ENCODE measurements at places on chromosomes 11 and 22.

GRCh38 chr22:17980015-17980590 is 44.3 kb downstream of the MICAL3 start:
- no peak for DNase-seq

GRCh38 chr22:37816543-37817180 is 6.5 kb upstream of the GALR3 start:
- DNase-seq = no peak

GRCh38 chr11:4975436-4975835 is 19.2 kb upstream of the OR51L1 start:
- DNase-seq = no peak

GRCh38 chr11:10366568-10367331 is 61.9 kb downstream of the ADM start:
- no peak for DNase-seq

DNA sequence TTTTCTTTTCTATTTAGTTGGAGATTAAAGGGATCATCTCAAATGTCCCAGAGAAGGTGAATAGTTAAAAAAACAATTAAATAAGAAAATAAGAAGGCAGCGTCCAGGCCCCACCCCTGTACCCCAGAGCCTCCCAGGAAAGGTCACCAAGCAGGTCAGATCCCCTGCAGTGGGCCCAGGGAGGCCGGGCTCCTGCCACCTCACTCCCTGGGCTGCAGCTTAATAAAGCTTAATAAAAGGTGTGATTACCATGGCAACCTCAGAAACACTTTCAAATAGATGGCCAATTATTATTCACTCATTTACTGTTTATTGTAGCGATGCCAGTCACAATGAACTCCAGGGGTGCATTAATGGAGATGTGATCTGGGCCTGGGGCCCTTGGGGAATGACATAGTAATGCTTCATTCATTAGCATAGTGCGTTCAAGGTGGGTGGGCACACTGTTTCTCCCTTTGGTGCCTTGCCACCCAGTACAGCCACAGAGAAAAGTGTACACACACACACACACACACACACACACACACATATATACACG is 386.2 kb downstream of the CADM1 start:
- no peak for DNase-seq

DNA sequence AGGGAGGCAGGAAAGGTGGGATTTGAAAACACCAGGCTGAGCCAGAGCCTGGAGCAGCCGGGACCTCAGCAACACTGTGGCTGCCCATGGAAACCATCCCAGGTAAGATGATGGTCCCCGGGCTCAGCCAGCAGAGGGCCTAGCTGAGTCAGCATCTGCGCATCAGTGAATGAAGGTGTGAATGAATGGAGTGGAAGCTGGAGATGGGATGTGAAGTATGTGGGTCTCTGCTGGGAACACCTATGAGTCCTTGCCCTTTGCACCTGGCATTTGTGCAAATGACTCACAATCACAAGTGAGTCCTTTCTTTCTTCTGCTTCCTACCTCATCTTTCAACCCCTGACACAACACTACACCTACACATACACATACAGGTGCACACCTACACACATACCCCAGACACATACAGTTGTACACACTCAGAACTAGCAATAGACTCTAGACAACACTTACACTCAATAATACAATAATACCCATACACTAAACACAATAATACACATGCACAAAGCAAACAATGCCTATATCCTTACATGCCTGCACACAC is 62.8 kb upstream of the PRDM11 start:
- DNase-seq = no peak

- DNase-seq = no peak
Observed at GRCh38 chr11:2789791-2790567, 90.2 kb upstream of the KCNQ1OT1 start.

DNA sequence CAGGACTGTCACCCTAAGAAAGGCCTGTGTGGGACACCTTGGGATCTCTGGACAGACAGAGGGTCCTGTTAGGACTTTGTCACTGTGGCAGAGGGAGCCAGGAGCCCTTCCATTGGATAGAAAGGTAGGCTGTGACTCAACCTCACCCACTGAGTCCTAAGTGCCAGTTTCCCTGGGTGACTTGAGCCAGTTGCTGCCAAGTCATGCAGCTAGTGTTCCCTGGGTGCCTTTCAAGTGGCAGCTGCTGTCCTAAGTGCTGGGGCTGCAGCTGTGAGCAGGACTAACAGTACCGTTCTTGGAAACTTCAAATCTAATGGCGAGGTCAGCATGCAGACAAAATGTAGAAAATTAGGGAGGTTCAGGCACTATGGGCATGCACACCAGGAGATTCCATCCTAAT is 393.7 kb downstream of the TMEM135 start:
- no peak for DNase-seq

- no peak for DNase-seq
Observed at GRCh38 chr22:27493796-27494195, 307.8 kb downstream of the MN1 start.

DNA sequence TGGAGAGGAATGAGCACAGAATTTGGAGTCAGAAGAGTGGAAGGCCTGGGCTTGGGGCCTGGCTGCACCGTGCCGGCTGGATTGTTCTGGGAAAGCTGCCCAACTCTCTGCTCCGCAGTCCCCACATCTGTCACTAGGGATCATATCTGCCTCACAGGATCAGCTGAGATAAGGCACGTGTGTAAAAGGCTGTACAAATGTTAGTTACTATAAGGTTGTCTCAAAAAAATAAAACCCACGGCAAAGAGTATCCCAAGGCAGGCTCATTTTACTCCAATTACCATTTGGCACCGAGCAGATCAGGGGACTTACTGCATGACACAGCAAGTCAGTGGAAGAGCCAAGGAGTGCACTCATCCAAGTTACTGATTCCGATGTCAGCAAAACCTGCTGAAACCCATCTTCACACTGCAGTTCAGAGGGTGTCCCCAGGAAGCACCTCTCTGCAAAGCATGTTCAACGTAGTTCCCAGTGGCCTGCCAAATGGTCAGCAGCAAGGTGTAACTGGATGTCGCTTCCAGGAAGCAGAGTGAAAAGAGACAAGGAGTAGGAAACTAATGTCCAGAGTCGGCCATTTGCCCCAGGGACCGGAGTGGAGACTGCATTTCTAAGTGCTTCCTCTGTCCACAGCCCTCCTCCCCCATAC is 18.1 kb upstream of the MRTFA start:
- DNase-seq = no peak

DNA sequence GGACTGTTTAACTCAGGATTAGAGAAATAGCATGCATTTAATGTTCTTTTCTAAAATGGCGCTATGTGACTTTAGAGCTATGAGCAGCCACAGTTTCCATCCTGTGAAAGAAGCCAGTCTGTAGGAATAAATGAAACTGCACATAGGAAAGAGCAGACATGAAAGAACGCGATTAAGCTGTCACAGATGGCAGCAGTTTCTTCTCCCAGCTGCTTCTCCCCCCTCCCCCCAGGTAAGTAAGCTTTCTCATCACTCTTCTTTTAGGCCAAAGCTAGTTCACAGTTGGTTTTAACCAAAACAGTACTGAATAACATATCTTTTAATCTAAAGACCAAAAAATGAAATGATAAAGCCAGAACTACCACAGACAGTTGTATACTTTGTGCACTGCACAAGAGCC is 266.4 kb downstream of the KCNA4 start:
- DNase-seq = no peak

- DNase-seq = no peak
Observed at GRCh38 chr11:92841719-92842118, 127.7 kb upstream of the MTNR1B start.

GRCh38 chr22:24108073-24108472 is 73.2 kb upstream of the SUSD2 start:
- no peak for DNase-seq

- DNase-seq = no peak
Observed at GRCh38 chr11:128752379-128752778, 58.5 kb downstream of the FLI1 start.

- no peak for DNase-seq
Observed at GRCh38 chr22:47782328-47783075, 1020.1 kb downstream of the TBC1D22A start.

DNA sequence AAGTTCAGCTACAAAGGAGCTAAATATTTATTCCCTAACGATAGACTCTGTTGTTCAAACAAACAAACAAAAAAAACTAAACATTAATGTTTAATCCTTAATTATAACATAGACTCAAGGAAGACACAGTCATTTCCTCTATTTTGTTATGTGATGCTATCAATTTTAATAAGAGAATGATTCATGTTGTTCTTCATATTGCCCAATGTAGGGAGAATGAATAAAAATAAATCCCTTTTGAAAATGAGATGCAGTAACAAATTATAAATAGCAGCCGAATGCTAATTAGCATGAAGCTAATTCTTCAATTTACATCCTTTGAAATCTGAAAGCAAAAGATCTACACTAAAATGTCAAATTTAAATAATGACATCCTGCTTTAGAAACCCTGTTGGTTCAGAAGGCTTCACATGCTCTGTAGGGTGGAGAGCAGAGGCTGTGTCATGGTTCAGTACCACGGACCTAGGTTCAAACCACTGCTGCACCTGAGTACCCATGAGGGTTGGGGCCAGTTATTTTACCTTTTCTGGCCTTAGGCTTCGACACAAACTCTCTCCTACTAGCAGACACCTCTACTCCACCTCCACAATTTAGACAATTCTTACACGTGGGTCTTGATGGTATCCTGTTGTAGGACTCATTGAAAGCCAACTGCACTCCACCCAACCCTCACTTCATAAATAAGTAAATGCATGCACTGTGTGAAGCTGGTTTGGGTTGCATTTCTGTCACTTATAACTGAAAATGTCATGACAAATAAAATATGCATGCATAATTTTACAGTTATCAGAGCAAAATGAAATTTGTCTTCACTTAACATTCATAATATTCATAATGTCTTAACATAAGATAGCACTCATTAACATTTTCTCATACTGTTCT is 89.0 kb downstream of the RRAS2 start:
- DNase-seq = no peak

DNA sequence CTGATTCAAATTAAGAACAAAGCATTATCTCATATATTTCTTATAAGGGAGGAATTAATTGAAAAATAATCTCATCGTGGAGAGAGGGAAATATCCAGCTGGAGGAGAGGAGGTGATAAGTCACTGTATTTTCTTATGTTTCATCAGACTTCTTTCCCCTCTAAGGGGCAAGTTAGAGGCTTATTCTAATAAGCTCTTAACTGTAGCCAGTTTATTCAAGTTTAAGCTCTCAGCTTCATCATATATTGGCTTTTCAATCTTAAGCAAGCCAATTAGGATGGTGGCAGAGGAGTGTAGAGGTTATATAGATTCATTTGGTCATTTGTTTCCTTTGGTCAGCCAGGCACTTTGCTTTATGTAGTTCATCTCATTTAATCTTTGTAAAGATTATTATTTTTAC is 256.7 kb downstream of the GRM5 start:
- no peak for DNase-seq

DNA sequence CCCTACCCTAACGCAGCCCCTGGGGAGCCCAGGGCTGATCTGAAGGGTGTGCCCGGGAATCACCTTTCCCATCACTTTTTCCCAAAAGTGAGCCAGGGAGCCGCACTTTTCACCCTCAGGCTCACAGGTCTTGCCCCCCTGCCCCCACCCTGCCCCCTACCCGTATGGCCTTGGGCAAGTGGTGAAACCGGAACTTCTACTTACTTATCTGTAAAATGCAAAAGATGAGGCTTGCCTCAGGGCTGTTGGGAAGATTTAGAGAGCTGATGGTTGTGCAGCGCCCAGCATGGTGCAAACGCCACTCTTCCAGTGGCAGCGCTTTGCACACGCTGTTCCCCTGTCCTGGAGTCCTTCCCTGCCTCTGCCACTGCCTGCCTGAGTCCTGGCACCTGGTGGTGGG is 8.0 kb downstream of the SYT12 start:
- DNase-seq = no peak

- DNase-seq = no peak
Observed at GRCh38 chr11:113091481-113091780, 130.2 kb downstream of the NCAM1 start.

GRCh38 chr22:29128891-29129807 is 56.3 kb downstream of the KREMEN1 start:
- DNase-seq = no peak

- no peak for DNase-seq
Observed at GRCh38 chr22:46653596-46653995, 33.4 kb downstream of the GRAMD4 start.

GRCh38 chr11:77865805-77866204 is 44.9 kb downstream of the AAMDC start:
- no peak for DNase-seq

- DNase-seq = no peak
Observed at GRCh38 chr22:38845004-38845740, 1.3 kb upstream of the NPTXR start.

GRCh38 chr11:110730773-110731172 is 18.5 kb upstream of the ARHGAP20 start:
- no peak for DNase-seq

- DNase-seq = no peak
Observed at GRCh38 chr11:72391638-72392423, 42.5 kb downstream of the CLPB start.

- no peak for DNase-seq
Observed at GRCh38 chr11:19228968-19229367, 11.8 kb downstream of the E2F8 start.

GRCh38 chr11:9138133-9138453 is 46.7 kb upstream of the SCUBE2 start:
- DNase-seq = no peak

GRCh38 chr11:130671801-130672700 is 223.6 kb downstream of the ADAMTS15 start:
- no peak for DNase-seq

DNA sequence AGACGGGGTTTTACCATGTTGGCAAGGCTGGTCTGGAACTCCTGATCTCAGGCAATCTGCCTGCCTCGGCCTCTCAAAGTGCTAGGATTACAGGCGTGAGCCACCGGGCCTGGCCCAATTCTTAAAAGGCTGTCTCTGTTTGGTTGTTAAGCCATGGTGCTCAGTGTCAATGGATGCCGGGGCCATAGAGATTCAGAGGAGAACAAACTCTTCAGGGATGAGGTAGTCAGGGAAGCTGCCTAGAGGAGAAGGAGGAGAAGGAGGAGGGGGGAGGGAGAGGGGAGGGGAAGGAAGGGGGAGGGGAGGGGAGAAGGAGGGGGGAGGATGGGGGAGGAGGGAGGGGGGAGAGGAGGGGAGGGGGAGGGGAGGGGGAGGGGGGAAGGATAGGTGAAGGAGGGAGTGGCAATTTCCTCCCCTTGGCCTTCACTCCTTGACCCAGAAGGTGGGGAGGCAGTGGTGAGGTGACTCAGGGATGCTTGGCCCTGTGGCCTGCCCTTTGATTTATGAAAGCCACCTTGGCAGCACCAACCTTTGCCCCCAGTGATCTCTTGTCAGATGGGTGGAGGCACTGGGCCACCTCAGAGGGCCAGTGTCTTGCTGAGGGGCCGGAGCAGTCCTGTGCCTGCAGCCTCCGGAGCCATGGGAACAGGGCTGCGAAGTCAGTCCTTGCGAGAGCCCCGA is at the start of gene C11orf86:
C11orf86 (plus strand) TSS at position 581 of the 681 bp plus-strand sequence; CDS start at position 640, 59 bp downstream.
- DNase-seq = no peak

DNA sequence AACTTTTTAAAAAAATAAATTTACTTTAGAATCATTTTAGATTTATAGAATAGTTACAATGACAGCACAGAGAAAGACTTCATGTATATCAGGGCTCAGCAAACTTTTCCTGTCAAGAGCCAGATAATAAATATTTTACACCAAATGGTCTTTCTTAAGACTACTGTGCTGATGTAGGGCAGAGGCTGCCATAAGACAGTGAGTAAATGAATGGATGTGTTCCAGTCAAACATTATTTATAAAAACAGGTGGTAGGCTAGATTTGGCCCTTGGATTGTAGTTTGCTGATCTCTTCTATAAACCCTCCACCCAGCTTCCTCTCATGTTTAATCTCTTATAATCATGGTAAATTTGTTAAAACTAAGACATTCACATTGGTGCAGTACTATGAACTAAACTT is 33.0 kb downstream of the CECR2 start:
- no peak for DNase-seq

GRCh38 chr11:32374261-32374711 is 61.1 kb downstream of the WT1 start:
- no peak for DNase-seq
